Stimulated activated CD8-positive, alpha-beta memory T cell treated with anti-CD3 and anti-CD28 coated beads, Interleukin-4, amount 100 ng/mL, for 1 hour (primary cell): ENCODE measurements at places on chromosomes 1 and 21.
A peak's percentile ranks its signal among the peaks of the same experiment; 100 is the strongest.

DNA sequence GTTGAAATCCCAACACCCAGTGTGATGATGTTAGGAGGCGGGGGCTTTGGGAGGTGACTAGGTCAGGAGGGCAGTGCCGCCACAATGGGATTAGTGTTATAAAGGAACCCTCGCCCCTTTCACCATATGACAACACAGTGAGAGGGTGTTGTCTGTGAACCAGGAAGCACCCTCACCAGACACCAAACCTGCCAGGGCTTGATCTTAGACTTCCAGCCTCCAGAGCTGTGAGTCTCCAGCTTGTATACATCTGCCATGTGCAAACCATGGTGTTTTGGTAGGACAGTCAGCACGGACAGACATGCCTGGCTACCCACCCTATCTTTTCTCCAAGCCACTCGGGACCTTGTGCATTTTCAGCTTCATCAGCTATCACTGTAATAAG, 4.0 kb downstream of the TRIM11 start:
- DNase-seq, result no peak

GRCh38 chr1:118217141-118217838, 32.3 kb upstream of the SPAG17 start:
- no peak for DNase-seq

DNA sequence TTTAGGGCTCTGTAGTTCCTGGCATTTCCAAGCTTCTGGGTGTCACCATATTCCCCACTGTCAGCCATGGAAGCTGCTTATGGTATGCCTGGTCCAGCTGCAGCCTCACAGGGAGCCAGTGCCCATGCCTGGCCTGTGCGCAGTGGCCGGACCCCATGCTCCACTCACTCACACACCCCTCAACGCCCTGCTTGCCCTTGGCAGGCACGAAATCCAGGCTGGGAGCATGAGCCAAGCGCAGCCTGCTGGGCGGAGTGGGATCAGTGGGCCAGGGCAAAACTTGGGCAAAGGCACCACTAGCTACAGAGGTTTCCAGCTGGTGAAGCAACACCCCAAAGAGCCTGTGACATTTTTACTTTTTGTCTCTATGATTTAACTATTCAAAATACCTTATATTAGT, 520.4 kb downstream of the RWDD3 start:
- no peak for DNase-seq

GRCh38 chr21:39666026-39666425, 53.3 kb downstream of the B3GALT5 start:
- no peak for DNase-seq

GRCh38 chr1:160118928-160119327, 3.4 kb downstream of the ATP1A2 start:
- no peak for DNase-seq

- DNase-seq, result no peak
Measured at GRCh38 chr1:119081700-119082099, 58.8 kb downstream of the WARS2 start.

- no peak for DNase-seq
Measured at GRCh38 chr1:88973520-88974137, 18.8 kb downstream of the KYAT3 start.

DNA sequence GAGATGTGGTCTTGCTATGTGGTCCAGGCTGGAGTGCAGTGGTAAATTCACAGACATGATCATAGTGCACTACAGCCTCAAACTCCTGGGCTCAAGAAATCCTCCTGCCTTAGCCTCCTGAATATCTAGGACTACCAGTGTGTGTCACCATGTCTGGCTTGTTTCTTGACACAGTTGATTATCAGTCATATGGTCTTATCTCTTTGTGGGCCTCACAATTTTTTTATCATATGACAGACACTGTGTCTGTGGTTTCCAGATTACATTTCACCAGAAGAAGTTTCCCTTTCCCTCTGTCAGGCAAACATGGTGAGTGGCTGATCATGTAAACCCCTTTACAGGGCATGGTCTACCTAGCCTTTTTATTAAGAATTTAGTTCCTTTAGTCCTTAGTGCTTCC, 96.1 kb downstream of the HFM1 start:
- DNase-seq, result no peak

DNA sequence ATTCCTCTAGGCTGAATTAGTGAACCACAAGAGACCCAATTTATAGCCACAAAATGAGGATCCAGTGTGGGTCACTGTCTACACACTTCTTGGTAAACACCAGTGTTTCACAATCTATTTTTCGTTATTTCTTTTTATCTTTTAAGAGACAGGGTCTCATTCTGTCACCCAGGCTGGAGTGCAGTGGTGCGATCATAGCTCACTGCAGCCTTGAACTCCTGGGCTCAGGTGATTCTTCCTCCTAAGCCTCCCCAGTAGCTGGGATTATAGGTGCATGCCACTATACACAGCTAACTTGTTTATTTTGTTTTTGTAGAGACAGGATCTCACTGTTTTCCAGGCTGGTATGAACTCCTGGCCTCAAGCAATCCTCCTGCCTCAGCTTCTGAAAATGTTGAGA, 29.3 kb upstream of the SLC45A3 start:
- DNase-seq, result no peak

DNA sequence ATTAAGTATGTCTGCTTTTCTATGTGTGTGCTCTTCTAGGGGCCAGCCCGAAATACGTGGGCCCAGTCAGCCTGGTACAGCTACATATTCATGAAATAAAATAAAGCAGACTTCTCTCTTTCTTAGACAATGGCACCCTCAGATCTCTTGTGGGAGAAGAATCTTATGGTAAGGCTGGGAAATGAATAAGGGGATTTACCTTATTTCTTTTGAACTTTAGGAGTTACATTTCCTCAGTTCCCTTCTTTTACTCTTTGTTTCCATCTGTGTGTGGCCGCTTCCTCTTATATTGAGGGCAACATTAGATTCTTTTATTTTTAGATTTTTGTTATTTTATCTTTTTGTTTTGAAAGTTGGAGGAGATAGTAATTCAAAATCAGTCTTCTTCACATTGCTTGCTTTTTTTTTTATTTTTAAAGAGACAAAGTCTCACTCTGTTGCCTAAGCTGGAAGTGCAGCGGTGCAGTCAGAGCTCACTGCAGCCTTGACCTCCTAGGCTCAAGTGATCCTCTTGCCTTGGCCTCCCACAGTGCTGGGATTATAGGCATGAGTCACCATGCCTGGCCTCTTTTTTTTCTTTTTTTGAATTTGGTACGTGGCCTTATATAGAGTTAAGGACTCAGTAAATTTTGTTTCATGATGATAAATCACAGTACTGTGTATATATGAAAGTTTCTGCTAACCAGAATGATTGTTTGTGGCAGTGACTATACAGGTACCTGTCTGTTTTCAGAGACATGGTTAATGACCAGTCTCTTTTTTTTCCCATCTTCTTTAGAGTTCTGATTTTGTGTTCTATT, 9.1 kb downstream of the LAMC1 start:
- no peak for DNase-seq

- DNase-seq, result no peak
Measured at GRCh38 chr1:13790290-13791030, 90.5 kb downstream of the PRDM2 start.

- DNase-seq, result no peak
Measured at GRCh38 chr1:75132242-75132811, 1.9 kb upstream of the LHX8 start.

- no peak for DNase-seq
Measured at GRCh38 chr21:44349847-44350772, 3.3 kb upstream of the TRPM2 start.

DNA sequence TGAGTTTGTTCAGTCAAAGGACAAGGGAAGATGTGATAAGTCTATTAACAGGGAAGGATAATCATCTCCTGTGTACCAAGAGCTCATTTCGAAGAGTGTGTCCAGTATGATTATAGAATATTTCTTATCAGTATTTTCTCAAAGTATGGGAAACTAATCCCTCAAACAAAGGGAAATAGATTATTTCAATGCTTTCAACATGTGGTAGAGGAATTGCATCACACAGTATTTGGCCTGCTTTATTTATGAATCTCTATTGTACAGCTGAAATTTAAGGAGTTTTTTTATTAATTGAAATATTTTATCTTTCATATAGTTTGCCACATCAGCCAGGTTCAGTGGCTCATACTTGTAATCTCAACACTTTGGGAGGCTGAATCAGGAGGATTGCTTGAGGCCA, 151.0 kb downstream of the CLEC20A start:
- DNase-seq, result no peak

GRCh38 chr1:112718691-112719418, 3.7 kb upstream of the PPM1J start:
- DNase-seq, result peak; percentile 50

DNA sequence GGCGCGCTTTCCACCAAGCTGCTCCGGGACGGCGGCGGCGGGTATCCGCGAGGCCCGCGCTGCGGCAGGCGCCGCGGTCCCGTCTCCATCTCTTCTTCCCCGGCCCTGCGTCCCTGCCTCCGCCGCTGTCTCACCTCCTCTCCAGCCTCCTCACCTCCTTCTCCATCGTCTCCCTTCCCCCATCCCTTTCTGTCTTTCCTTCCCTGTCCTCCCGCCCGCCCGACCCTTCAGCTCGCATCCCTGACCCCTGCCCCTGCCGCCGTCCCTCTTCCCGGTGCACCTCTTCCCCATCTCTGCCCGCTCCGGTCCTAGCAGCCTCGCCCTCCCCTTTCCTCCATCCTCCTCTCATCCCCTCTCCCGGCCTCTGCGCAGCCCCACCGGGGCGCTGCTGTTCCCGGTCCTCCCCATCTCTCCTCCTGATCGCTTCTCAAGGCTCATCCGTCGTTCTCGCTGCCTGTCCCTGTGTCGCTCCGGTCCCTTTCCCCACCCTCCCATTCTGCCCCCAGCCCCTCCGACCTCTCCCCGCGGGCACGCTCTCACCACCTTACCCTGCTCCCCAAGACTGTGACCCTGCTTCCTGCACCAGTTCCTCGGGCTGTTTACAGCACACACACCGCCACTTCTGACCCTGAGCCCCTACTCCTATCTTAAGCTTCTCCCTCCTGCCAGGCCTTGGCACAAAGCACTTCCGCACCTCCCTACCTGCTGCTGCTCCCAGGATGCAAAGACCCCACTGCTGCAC, 760 bp upstream of the NPHP4 start:
- no peak for DNase-seq

DNA sequence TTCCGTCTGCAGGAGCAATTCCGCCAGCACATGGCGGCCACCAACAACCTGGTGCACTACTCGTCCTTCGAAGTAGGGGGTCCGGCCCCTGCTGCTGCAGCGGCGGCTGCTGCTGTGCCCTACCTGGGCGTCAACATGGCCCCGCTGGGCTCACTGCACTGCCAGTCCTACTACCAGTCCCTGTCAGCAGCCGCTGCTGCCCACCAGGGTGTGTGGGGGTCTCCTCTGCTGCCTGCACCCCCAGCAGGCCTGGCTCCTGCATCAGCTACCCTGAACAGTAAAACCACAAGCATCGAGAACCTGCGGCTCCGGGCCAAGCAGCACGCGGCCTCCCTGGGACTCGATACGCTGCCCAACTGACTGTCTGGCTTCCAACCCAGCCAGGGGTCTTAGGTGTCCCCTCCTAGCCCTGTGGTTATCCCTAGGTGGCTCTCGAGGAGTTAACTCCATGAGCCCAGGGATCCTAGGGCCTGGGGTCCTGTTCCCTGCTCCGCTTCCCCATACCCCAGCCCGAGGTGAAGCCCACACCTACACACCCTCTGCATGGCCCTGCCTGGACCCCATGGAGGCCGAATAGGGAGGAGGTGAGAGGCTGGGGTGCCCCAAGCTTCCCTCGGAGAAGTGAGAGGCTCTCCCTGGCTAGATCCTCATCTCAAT, 22.6 kb downstream of the DMBX1 start:
- DNase-seq, result no peak

- DNase-seq, result no peak
Measured at GRCh38 chr1:82052563-82052962, 251.8 kb downstream of the ADGRL2 start.

DNA sequence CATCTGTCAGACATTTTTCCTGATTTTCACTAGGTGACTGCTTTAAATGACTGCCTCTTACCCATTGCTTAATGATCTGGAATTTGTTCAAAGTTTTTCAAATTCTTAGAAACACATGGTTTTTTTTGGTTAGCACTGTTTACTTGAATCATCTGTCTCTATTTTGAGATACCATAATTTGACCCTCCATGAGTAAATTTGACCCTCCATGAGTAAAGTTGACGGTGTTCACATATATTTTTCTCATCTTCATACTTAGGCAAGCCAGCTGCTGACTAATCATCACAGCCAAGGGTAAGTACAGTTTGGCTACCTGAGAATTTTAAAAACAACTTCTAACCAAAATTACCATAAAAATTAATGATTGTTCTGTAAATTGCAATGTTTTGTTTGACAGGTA, 586.5 kb downstream of the PTBP2 start:
- no peak for DNase-seq

DNA sequence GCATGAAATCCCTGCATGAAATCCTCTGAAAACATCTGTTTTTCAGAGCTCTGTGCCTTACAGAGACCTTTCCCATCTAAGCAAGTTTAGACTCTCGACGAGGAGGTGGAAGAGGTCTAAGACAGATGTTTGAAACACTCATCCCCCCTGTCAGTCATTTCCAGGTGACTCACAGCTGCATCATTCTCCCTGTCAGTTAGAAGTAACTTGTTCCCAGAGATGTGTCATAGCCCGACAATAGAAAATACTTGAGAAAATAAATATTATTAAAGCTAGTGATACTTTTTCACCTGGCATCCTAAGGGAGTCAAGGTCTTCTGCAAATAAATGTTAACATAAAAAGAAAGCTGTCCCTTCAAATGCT, 41.6 kb upstream of the SEC16B start:
- DNase-seq, result no peak

- DNase-seq, result no peak
Measured at GRCh38 chr1:159953536-159954515, at the start of gene SLAMF9. Gene SLAMF9, minus strand, starts transcription at chr1:159954237. Its CDS starts 100 bp downstream, at chr1:159954137.

GRCh38 chr1:147723691-147724323, 36.6 kb downstream of the GJA5 start:
- no peak for DNase-seq

DNA sequence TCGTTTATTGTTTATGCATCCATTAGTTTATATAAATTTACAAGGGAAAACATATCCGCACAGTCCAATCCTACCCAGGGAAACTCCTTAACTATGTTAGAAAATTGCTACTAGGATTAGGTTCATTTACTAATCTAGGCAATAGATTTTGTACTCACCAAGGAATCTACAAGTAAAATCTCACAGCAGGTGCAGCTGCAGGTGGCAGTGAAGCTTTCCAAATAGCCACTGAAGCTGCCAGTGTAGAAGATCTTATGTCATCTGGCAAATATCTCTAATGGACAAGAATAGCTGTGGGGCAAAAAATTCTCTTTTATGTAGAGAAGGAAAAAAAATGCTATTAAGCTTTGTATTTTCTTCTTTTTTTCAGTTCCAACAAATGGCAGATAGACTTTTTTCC, 963.4 kb upstream of the ADGRL4 start:
- DNase-seq, result no peak

- no peak for DNase-seq
Measured at GRCh38 chr1:27626031-27626935, 8.7 kb downstream of the FGR start.

GRCh38 chr1:211524521-211524920, 32.6 kb upstream of the RD3 start:
- no peak for DNase-seq

- no peak for DNase-seq
Measured at GRCh38 chr1:159188375-159188788, 16.3 kb upstream of the ACKR1 start.
